Adrenal gland (tissue), 19 donors: ENCODE measurements at places on chromosomes 3 and 15. TPM values are rescaled to one million over a fixed set of nuclear protein-coding genes. Genes with fewer than 3 reads are reported as not detected.

GRCh38 chr15:40280260-40281056 is 2.4 kb downstream of the ANKRD63 start:
- no peak for DNase-seq
- peaks cover 47% of the 10 kb centered on the region for H3K27me3 ChIP-seq
- no peak overlapping the region for H3K4me3 ChIP-seq

FETUB gene
- polyA plus RNA-seq = not detected

DNA sequence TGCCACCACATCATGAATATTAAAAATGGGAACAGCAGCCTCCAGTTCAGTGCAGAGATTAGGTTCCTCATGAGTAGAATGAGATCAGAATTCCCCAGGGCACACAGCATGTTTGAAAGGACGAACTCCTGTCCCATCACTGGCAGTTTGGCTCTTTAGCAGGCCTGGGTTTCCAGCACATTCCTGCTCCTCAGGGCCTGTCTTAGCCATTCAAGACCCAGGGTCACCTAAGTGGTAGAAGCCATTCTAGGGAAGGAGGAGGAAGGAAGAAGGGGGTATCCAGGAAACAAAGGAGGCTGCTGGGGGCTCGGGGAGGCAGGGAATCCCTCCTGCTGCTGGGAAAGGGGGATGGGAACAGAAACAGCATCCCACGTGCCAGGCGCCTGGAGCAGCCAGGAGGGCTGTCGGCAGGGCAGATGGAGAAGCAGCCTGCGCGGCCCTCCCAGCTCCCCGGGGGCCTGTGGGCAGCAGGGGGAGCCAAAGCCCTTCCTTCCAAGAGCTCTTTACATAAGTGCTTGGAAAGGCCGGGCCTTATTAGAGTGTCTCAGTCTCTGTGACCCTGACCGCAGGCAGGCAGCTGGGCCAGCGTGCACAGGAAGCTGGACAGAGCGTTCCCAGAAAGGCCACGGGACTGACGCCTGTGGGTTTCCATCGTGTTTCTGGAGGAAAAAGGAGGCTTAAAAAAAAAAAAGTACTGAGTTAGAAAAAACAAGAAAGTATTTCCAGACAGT is 24.7 kb downstream of the LOXL1 start:
- DNase-seq = peak; percentile 98
- H3K4me3 ChIP-seq = no peak overlapping the region
- H3K36me3 ChIP-seq = no peaks in the 10 kb centered on the region
- H3K27me3 ChIP-seq = no peaks in the 10 kb centered on the region
- H3K27ac ChIP-seq = peak overlapping the region; percentile 94
- H3K4me1 ChIP-seq = peaks cover 20% of the 10 kb centered on the region

- no peaks in the 10 kb centered on the region for H3K36me3 ChIP-seq
- H3K4me3 ChIP-seq = no peak overlapping the region
- peak; percentile 34 for DNase-seq
- H3K27ac ChIP-seq = no peak overlapping the region
- peaks cover 11% of the 10 kb centered on the region for H3K27me3 ChIP-seq
Observed at GRCh38 chr15:81752546-81752942, 293.3 kb downstream of the MEX3B start.

GRCh38 chr3:45095916-45096526 is 50.2 kb downstream of the CDCP1 start:
- H3K4me1 ChIP-seq = no peaks in the 10 kb centered on the region
- no peaks in the 10 kb centered on the region for H3K36me3 ChIP-seq
- H3K4me3 ChIP-seq = no peak overlapping the region
- DNase-seq = no peak

CP gene
- polyA plus RNA-seq = 2.5 TPM

DNA sequence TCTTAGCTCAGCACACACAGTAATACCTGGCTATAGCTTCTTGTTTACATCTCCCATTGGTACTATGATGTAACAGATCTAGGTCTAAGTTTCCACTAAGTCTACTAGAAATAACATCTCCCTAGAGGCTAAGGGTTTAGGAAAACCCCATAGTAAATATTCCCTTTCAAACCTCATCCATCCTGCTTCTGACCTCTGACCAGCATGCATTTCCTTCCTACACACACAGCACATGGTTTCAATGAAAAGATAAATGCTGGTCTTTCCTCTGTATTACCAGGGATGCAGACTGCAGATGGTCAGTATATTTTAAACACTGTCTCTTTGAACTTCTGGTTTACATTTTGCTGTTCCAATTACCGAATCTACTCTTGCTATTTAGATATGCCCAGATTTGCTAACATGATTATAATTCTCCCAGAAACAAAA is 96.6 kb downstream of the EFL1 start:
- DNase-seq = no peak
- H3K4me1 ChIP-seq = no peaks in the 10 kb centered on the region
- no peak overlapping the region for H3K27ac ChIP-seq
- no peak overlapping the region for H3K4me3 ChIP-seq
- H3K27me3 ChIP-seq = no peaks in the 10 kb centered on the region

GRCh38 chr3:52399131-52399530 is 45.8 kb downstream of the SEMA3G start:
- no peak overlapping the region for H3K4me3 ChIP-seq
- H3K4me1 ChIP-seq = peaks cover 7% of the 10 kb centered on the region
- H3K36me3 ChIP-seq = no peaks in the 10 kb centered on the region
- no peak for DNase-seq
- H3K27ac ChIP-seq = no peak overlapping the region
- H3K27me3 ChIP-seq = no peaks in the 10 kb centered on the region

- DNase-seq = no peak
- H3K27me3 ChIP-seq = no peaks in the 10 kb centered on the region
- H3K4me1 ChIP-seq = peaks cover 57% of the 10 kb centered on the region
Observed at GRCh38 chr3:112555535-112556170, 6.1 kb downstream of the ATG3 start.

DNA sequence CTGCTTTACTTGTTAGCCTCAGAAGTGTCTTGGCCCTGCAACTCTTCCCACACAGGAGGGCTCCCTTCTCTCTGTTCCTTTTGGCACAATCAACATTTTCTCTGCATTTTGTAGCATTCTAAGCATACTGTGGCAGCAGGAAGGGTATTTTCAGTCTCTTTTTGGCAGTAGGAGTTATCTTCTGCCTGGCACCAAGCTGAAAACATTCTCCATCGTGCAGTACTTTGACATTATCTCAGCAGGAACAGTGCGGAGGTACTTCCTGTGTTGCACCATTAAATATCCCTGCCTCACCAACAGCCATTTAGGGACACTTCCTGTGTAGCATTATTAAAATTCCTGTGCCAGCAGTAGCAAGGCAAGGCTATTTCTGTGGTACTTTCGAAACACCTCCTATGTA is 233.2 kb upstream of the SEMA6D start:
- no peaks in the 10 kb centered on the region for H3K27me3 ChIP-seq
- H3K4me3 ChIP-seq = no peak overlapping the region

DNA sequence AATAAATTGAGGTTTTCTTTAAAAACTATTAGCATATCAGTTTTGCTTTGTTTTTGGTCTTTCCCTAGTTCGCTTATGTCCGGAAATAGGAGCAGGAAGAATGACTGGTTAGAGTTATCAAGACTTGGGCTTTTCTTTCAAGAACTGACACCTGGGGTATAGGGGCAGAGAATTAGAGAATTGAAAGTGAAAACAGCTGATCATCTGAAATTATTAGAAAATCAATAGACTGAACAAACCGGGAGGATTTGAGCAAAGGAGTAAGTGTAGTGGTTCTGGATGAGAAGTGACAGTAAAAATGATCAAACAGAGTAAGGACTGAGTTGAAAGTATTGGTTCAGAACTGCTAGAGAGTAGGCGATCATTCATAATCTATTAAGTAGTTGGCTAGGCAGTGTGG is 6.0 kb downstream of the MINDY2 start:
- H3K4me1 ChIP-seq = peaks cover 33% of the 10 kb centered on the region
- no peaks in the 10 kb centered on the region for H3K27me3 ChIP-seq
- H3K27ac ChIP-seq = no peak overlapping the region
- no peak overlapping the region for H3K4me3 ChIP-seq
